ENCODE measurements at places on chromosomes 12 and 14.
A peak's percentile ranks its signal among the peaks of the same experiment; 100 is the strongest.

DNA sequence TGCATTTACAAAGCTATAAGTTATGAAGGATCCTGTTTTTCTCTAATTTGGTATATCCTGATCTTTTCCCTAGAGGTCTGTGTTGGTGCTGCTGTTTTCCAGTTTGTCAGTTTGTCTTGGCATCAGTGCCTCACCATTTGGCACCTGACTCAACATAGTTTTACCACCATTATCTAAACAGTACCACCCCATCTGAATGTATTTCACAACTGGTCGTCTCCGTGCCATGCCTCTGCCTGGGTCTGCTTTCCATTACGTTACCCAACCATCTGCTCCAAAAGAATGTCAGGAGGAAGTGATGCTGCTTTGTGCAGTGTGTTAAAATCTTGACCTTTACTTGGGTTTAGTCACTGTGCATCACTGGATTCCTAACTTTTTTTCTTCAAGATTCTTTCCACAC lies 129.3 kb upstream of the RASSF8 start:
- DNase-seq, result no peak

GRCh38 chr12:128381541-128381940 lies 114.6 kb downstream of the TMEM132C start:
- DNase-seq, result peak; percentile 35

- DNase-seq, result no peak
These were observed 292.1 kb downstream of the CACNA1C start for GRCh38 chr12:2344885-2345284.

GRCh38 chr12:123696207-123696606 lies 15.9 kb upstream of the ATP6V0A2 start:
- no peak for DNase-seq

DNA sequence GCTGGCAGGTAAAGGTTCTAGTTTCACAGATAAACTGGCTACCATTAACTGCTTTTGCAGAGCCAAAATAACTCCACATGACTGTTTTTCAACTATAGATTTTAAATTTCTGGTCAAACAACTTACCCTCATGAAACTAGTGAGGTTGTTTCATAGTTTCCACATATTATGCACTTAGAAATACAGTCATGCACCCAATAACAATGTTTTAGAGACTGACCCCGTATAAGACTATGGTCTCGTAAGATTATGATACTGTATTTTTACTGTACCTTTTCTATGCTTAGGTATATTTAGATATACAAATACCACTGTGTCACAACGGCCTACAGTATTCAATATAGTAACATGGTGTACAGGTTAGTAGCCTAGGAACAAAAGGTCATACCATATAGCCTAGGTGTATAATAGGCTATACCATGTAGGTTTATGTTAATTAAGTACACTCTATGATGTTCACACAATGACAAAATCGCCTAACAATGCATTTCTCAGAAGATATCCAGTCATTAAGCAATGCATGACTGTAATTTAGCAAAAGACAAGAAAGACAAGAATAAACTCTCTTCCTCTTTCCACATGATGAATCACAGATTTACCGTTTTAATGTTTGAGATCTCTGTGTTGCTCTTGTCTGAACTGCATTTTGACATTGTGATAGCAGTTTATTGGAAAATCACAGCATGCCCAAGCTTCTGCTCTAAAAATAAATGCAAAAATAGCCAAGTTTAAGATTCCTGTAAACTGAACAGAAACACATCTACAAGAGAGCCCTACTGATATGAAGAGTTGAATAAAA lies 17.1 kb downstream of the DICER1 start:
- no peak for DNase-seq

DNA sequence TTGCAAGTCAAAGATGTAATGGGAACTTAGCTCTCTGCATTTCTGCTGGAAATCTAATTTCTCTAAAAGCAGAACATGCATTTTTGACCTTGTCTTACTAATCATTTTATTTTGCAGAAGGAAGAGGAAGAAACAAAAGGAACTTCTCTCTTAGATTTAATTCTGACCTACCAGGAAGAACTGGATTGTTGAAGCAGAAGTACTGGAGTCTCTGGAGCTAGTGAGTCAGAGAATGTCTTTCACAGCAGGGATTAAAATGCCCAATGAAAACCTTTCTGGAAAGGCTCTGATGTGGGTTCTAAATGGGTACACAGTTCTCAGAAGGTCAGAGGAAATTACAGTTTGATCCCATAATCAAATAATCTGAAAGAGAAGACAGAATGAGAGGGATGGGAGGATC lies 70.8 kb upstream of the GNG2 start:
- DNase-seq, result no peak

- no peak for DNase-seq
These were observed 21.1 kb upstream of the TTC7B start for GRCh38 chr14:90837355-90837754.

DNA sequence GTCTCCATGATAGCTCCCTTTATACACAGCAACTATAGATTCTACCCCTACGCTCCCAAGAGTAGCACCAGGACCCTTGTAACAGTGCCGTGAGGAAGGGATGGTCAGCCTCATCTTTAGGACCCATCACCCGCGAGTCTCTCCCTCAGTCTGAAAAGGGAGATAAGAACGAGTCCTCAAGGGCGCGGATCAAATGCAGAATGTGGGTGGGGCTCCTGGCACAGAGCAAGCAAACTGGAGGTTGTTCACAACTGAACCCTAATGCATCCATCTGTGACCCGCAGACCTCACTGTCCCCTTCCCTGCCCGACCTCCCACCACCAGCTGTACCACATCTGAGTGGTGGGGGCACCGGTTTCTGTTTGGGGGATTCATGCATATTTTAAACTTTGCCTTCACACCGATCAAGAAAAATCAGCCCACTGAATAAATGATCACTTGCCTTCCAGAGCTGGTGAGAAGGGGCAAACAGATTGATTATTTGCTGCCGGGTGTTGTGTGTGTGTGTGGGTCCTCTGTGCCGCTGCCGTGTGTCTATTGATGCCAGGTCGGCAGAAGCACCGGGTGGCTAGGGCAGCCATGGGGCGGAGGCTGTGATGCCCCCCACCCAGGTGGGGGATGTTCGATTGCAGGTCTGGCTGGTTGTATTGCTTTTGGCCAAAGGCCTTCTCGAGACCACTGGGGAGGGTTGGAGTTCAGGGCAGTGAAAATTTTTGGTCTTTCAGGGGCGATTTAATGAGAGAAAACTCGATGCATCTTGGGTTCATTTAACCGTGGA lies 35.7 kb upstream of the BEGAIN start:
- DNase-seq, result no peak

GRCh38 chr12:55789171-55789570 lies 28.4 kb downstream of the SARNP start:
- DNase-seq, result no peak

GRCh38 chr12:122028905-122029560 lies 7.3 kb downstream of the BCL7A start:
- DNase-seq, result no peak

DNA sequence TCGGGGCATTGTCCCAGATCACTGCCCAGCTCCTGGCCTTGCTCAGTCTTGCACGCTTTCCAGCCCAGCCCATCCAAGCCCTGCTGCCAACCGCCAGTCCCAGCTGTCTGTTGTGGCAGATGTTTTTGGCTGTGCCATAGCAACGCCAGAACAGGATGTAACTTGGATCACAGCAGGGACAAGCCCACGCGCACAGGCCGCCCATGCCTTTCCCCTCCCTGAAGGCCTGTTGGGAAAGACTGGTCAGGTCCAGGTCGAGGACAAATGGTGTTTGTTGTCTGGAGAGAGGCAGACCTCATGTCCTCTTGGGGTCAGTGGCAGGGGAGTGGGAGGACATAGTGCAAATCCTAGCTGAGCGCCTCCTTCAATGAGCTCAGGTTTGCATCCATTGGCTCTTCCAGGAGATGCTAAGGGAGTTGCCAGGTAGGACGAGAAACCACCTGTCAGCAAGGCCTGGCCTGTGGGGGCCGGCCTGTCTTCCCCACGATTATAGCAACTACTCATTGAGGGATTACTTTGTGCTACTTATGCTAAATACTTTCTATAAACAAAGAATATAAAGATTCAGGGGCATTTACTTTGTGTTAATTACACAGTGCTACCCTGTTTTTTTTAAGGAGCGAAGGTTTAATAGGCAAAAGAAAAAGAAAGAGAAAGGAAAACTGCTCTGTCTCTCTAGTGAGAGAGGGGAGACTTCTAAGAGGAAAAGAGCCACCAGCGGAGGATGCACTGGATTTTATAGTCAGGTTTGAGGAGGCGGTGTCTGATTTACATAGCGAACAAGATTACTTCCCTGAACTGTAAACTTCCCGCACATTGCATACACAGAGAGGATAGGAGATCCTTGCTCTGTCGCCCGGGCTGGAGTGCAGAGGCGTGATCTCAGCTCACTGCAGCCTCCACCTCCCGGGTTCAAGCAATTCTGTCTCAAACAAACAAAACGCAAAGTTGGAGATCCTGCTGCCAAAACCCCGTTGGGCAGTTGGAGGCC lies 42.8 kb upstream of the CORO1C start:
- DNase-seq, result peak; percentile 56

GRCh38 chr12:27277846-27278260 lies 33.8 kb downstream of the STK38L start:
- DNase-seq, result no peak

- peak; percentile 47 for DNase-seq
These were observed 13.1 kb downstream of the KRT83 start for GRCh38 chr12:52307836-52308805.

DNA sequence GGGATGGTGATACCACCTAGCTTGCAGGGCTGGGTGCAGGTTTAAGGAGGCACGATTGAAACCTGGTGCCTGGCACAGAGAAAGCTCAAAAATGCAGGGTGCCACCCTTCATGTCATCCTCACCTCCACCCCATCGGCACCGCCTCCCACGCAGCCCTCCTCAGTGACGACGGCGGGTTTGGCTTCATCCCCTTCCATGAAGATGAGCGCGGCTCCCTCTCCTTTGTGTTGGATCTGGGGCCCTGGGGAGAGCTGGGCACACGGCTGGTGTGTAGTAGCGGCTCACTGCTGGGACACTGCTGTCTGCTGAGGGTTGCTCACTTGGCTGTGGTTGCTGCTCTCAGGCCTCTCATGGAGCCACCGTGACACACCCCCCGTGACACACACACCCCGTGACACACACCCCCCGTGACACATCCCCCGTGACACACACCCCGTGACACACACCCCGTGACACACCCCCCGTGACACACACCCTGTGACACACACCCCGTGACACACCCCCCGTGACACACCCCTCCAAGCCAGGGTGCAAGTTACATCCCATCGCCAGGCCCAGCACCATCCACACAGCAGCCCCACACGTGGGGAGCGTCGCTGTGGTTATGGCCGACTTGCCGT lies 42.9 kb upstream of the FZD10 start:
- no peak for DNase-seq

GRCh38 chr12:13957576-13957975 lies 23.8 kb downstream of the GRIN2B start:
- no peak for DNase-seq

DNA sequence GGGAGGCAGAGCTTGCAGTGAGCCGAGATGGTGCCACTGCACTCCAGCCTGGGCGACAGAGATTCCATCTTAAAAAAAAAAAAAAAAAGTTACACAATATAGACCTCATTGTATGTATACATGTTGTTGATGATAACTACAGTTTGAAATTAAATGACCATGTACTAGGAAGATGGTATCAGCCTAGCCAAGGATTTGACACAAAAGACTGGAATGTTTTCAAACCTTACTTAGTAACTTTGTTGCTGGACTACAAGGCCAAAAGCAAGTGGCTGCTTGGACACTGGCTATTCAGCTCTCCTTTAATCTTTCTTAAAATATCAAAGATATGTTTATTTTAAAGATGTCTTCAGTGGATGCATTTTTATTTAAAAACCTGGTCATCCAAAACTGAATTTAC lies 18.9 kb upstream of the NUDT4 start:
- no peak for DNase-seq

DNA sequence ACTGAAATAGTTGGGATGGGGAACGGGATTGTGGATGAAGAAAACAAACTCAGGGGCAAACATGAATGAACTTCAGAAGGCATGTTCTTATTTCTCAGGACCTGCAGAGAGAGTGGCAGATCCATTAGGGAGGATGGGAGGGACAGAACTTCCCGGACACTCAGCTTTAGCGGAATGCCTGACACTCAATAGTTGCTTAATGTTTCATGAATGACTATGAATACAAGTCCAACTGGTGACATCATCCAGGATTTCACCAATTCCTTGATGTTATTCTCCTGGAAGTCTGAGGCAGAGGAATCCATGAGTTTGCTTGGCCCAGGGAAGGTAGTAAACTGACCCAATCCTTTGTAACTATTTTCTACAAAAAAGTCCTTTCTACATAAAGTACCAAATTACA lies 37.8 kb upstream of the LRRC10 start:
- DNase-seq, result no peak

Measured in anterior cingulate cortex (tissue), 58 donors.